ENCODE measurements at places on chromosomes 6 and 20. TPM values are rescaled to one million over a fixed set of nuclear protein-coding genes. Genes with fewer than 3 reads are reported as not detected.

STX11 gene
- 34.0 TPM for total RNA-seq

RIN2 gene
- not detected for total RNA-seq

DNA sequence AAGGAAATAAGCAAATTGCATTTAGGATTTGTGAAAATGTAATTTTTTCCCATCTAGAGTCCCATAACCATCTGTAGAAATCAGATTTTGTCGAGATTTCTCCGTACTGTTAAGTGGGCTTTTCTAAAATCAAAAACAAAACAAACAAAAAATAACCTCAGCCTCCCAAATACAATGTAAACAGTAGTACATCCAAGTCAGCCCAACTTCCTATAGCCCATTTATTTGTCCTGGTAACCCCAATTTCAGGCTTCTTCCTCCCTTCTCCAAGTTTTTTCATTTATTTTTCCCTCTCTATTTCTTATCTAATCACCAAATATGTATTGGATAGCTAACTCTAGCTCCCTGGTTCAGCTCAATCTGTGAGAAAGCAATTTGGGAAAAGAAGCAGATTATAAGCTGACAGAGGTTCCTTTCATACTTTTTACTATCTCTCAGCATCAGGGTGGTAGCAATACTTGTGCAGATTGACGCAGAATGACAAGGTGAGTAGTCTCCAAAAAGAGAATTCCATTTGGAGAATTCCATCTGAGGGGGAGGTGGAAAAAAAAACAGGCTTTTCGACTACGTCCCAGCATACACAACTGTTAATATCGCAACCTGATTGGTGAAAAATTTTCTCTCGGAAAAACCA is 132.6 kb upstream of the BTN3A2 start:
- H3K27me3 ChIP-seq: no peaks in the 10 kb centered on the region
- peak overlapping the region; percentile 100 for H3K4me3 ChIP-seq
- H3K27ac ChIP-seq: peak overlapping the region; percentile 100
- peaks cover 51% of the 10 kb centered on the region for H3K4me1 ChIP-seq
- H3K36me3 ChIP-seq: no peaks in the 10 kb centered on the region

DNA sequence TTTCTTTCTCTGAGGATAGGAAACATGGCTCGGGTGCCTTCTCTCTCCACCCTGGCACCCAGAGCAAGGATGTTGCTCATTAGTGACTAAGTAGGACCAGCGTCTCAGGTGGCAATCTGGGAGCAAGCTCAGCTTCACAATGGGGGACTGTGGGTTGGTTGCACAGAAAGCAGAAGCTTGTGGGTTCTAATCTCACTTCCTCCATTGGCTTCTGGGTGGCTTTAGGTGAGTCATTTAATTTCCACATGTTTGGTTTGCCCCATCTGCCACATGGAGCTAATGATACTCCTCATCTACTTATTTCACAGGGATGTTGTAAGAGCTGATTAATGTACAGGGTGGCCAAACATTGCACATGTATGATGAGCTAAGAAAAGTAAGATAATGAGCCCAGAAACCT is 54.8 kb upstream of the AKIRIN2 start:
- peak; percentile 49 for DNase-seq
- no peaks in the 10 kb centered on the region for H3K27me3 ChIP-seq
- peak overlapping the region; percentile 57 for H3K4me3 ChIP-seq

- H3K27me3 ChIP-seq: peaks cover 6% of the 10 kb centered on the region
- no peak for DNase-seq
- peaks cover 11% of the 10 kb centered on the region for H3K4me1 ChIP-seq
- H3K4me3 ChIP-seq: no peak overlapping the region
- no peak overlapping the region for H3K27ac ChIP-seq
- no peaks in the 10 kb centered on the region for H3K36me3 ChIP-seq
Observed at GRCh38 chr6:139981768-139982181, 607.3 kb upstream of the CITED2 start.

DNA sequence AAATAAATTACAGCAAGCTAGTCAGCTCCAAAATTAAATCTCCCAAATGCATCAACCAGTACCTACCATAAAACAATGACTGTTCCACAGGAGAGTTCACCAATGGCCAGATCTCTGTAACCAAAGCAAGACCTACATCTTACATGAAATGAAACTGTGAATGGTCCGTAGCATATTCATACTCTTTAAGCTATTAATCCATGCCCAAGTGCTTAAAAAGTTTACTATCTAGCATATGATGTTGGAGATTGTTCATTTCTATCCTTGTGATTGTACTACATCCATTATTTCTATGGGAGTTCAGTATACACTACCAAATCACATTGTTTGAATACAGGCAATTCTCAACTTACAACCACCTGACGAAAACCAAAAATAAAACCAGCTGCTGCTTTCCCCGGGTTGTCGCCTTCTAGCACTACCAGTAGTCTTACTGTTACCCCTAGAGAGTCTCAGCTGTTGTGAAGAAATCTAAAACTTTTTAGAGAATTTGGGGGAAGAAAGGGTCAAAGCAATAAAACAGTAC is 38.0 kb downstream of the HIVEP2 start:
- H3K4me1 ChIP-seq: peaks cover 56% of the 10 kb centered on the region
- no peaks in the 10 kb centered on the region for H3K27me3 ChIP-seq
- peak overlapping the region; percentile 96 for H3K27ac ChIP-seq
- no peaks in the 10 kb centered on the region for H3K36me3 ChIP-seq
- H3K4me3 ChIP-seq: peak overlapping the region; percentile 80
- no peak for DNase-seq

GRCh38 chr6:150991487-150991886 is 126.0 kb downstream of the MTHFD1L start:
- H3K4me1 ChIP-seq: peaks cover 17% of the 10 kb centered on the region
- DNase-seq: no peak
- H3K4me3 ChIP-seq: no peak overlapping the region
- H3K27me3 ChIP-seq: no peaks in the 10 kb centered on the region
- H3K27ac ChIP-seq: peak overlapping the region; percentile 21
- H3K36me3 ChIP-seq: peaks cover 32% of the 10 kb centered on the region

GRCh38 chr6:53943395-53943794 is 148.6 kb downstream of the LRRC1 start:
- DNase-seq: no peak
- no peak overlapping the region for H3K27ac ChIP-seq
- H3K4me1 ChIP-seq: peaks cover 8% of the 10 kb centered on the region
- H3K27me3 ChIP-seq: peaks cover 26% of the 10 kb centered on the region
- H3K36me3 ChIP-seq: no peaks in the 10 kb centered on the region

DNA sequence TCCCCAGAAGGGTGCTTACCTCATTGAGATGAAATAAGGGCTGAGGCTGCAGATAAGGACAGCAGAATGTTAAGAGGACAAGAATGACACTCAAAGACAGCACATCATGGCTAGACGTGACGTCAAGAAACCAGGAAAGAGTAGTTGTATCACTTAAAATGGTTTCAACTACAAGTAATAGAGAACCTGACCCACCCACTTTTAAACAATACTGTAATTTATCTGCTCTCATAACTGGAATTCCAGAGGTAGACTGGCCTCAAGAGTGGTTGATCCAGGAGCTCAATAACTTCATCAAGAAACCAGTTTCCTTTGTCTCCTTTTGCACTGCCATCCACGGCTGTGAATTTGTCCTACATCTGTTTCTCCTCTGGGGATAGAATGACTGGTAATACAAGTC is 187.1 kb downstream of the EYA4 start:
- no peaks in the 10 kb centered on the region for H3K27me3 ChIP-seq
- no peak overlapping the region for H3K4me3 ChIP-seq
- H3K27ac ChIP-seq: no peak overlapping the region
- DNase-seq: no peak
- no peaks in the 10 kb centered on the region for H3K36me3 ChIP-seq

DNA sequence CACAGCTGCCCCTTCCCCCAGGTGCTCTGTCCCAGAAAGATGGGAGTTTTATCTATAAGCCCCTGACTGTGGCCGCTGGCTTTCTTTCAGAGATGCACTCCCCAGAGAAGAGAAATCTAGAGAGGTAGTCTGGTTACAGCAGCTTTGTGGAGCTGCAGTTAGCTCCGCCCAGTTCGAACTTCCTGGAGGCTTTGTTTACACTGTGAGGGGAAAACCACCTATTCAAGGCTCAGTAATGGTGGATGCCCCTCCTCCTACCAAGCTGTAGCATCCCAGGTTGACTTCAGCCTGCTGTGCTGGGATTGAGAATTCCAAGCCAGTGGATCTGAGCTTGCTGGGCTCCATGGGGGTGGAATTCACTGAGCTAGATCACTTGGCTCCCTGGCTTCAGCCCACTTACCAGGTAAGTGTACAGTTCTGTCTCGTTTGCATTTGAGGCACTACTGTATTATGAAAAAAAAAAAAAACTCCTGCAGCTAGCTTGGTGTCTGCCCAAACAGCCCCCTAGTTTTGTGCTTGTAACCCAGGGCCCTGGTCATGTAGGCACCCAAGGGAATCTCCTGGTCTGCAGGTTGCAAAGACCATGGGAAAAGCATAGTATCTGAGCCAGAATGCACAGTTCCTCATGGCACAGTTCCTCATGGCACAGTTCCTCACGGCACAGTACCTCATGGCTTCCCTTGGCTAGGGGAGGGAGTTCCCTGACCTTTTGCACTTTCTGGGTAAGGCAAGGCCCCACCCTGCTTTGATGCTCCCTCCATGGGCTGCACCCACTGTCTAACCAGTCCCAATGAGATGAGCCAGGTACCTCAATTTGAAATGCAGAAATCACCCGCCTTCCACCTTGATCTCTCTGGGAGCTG is 275.0 kb downstream of the CENPW start:
- no peak overlapping the region for H3K4me3 ChIP-seq
- H3K27ac ChIP-seq: no peak overlapping the region
- no peak for DNase-seq
- no peaks in the 10 kb centered on the region for H3K27me3 ChIP-seq

- no peaks in the 10 kb centered on the region for H3K36me3 ChIP-seq
- no peaks in the 10 kb centered on the region for H3K4me1 ChIP-seq
- no peak overlapping the region for H3K27ac ChIP-seq
Observed at GRCh38 chr6:63862486-63863198, 227.0 kb downstream of the PHF3 start.

GRCh38 chr6:161134550-161135298 is 139.1 kb downstream of the AGPAT4 start:
- H3K4me3 ChIP-seq: no peak overlapping the region
- peaks cover 5% of the 10 kb centered on the region for H3K4me1 ChIP-seq
- no peaks in the 10 kb centered on the region for H3K27me3 ChIP-seq

DNA sequence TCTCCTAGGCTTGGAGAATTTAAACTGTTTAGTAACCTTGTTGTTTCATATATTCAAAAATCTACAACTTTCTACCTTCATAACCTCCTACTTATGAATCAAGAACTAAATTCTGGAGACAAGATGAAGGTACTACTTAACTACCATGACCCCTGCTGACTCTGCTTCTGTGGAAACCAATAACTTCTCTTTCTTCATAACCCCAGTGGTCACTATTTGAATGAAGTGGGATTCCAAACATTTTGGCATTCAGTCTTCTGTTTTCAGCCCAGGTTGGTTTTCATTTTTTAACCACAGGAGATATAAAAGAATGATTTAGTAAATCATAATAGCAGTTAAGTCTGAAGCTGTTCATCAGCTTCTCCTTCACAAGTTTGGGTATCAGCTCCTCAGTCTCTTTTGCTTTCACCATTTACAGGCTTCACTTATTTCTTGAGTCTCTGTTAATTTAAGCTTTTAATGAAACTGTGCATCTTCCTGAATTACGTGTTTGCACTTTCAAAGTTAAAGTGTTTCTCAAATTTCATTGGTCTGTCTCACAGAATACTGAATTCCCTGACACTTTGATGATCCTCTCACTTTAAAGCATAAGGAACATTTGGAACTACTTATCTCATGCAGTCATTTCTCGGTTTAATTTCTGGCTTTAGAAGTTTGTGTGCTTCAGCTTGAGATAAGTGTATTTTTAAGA is 9.5 kb downstream of the SENP6 start:
- peak overlapping the region; percentile 44 for H3K27ac ChIP-seq
- peaks cover 98% of the 10 kb centered on the region for H3K4me1 ChIP-seq
- H3K36me3 ChIP-seq: no peaks in the 10 kb centered on the region
- H3K27me3 ChIP-seq: no peaks in the 10 kb centered on the region
- no peak for DNase-seq

GRCh38 chr6:74408844-74409243 is 712.8 kb downstream of the CD109 start:
- no peak overlapping the region for H3K4me3 ChIP-seq
- H3K27me3 ChIP-seq: no peaks in the 10 kb centered on the region
- no peak for DNase-seq
- H3K27ac ChIP-seq: no peak overlapping the region
- no peaks in the 10 kb centered on the region for H3K36me3 ChIP-seq
- no peaks in the 10 kb centered on the region for H3K4me1 ChIP-seq

Data from activated T-cell treated with anti-CD3 and anti-CD28 coated beads, Interleukin-2, amount 50 U/mL, for 72 hours (primary cell).